ENCODE measurements at places on chromosomes 4 and X. TPM values are rescaled to one million over a fixed set of nuclear protein-coding genes. Genes with fewer than 3 reads are reported as not detected.

PNMA6F gene
- 0.29 TPM for total RNA-seq

MAGEA11 gene
- 0.14 TPM for total RNA-seq

FTSJ1 gene
- 45.5 TPM for total RNA-seq

NEIL3 gene
- total RNA-seq = 0.54 TPM

CXXC4 gene
- total RNA-seq = 29.5 TPM

CPLX1 gene
- 8.1 TPM for total RNA-seq

SRPK3 gene
- total RNA-seq = 0.56 TPM

ARHGEF38 gene
- total RNA-seq = 0.59 TPM

All from motor neuron (in vitro differentiated cells).